ENCODE measurements at places on chromosomes 3 and 15. TPM values are rescaled to one million over a fixed set of nuclear protein-coding genes. Genes with fewer than 3 reads are reported as not detected.

The PPM1L gene
- 2.3 TPM for total RNA-seq

The BUB1B gene
- total RNA-seq: 37.4 TPM

The SHISA5 gene
- total RNA-seq: 87.1 TPM

The FGD5 gene
- 0.85 TPM for total RNA-seq

The CD86 gene
- not detected for total RNA-seq

The FBXL22 gene
- 0.58 TPM for total RNA-seq
